Stimulated activated CD4-positive, alpha-beta T cell treated with anti-CD3 and anti-CD28 coated beads, TNF-alpha, amount 100 ng/mL, for 4 hours (primary cell): ENCODE measurements at places on chromosomes 1 and 21.

DNA sequence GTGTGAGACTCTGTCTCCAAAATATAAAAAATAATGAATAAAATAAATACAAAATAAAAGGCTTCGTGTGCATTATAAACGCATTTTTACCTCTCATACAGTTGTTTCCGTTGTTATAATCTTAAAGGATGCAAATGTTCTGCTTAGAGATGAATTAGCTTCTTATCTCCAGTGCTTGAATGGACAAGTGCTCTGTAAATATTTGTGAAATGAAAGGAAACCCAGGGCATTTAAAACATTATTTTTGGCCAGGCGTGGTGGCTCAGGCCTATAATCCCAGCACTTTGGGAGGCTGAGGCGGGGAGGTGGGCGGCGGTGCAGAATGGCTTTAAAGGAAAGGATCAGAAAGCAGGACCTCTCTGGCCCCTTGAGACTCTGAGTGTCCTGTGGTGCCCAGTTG is 94.5 kb downstream of the HUNK start:
- no peak for DNase-seq

GRCh38 chr1:20032425-20032824 is 37.6 kb upstream of the PLA2G5 start:
- DNase-seq: no peak

- no peak for DNase-seq
These were observed 11.4 kb downstream of the KRTAP10-1 start for GRCh38 chr21:44528634-44528995.

DNA sequence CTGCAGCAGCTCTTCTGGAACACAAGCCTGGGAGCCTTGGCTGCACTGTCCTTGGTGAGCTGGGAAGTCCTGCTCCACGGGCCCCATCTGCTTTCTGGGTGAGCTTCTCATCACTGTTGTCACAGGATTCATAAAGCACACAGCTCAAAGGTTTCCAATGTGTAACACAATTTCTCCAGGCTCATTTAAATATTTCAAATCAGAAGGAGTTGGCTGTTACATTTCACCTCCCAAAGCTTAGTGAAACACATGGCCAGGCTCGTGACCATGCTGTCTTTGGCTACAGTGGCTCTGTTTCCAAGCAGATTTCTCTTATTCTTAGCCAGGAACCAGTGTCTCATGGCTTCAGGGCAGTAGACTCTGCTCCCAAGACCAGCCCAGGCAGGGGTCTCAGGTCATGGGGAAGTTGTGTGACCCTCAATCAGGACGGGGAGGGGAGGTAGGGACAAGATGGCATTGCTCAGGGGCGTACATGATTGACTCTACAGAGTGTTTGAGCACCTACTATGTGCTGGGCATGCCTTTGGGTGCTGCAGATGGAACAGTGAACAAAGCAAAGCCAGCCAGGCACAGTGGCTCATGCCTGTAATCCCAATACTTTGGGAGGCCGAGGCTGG is 353.0 kb downstream of the NPHP4 start:
- DNase-seq: no peak

DNA sequence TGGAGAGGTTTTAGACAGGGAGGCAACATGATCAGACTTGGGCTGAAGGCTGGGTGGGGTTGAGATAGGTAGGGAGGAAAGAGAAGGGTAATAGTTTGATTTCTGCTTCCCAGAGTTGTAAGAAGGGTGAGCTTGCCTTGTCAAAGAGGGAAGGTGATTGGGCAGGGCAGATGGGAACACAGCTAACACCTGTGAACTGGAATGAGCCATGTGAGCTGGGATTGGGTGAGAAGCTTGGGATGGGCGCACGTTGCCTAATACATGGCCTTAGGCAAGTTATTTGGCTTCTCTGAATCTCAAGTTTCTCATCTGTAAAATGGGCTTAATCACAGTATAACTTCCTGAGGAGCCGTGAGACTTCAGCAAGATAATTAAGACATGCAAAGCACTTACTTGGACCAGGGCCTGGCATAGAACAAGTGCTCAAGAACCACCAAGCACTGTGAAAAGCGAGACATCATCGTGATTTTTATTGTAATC is 33.8 kb upstream of the ID3 start:
- no peak for DNase-seq

- no peak for DNase-seq
These were observed 45.4 kb downstream of the AGPAT3 start for GRCh38 chr21:43910460-43910859.

DNA sequence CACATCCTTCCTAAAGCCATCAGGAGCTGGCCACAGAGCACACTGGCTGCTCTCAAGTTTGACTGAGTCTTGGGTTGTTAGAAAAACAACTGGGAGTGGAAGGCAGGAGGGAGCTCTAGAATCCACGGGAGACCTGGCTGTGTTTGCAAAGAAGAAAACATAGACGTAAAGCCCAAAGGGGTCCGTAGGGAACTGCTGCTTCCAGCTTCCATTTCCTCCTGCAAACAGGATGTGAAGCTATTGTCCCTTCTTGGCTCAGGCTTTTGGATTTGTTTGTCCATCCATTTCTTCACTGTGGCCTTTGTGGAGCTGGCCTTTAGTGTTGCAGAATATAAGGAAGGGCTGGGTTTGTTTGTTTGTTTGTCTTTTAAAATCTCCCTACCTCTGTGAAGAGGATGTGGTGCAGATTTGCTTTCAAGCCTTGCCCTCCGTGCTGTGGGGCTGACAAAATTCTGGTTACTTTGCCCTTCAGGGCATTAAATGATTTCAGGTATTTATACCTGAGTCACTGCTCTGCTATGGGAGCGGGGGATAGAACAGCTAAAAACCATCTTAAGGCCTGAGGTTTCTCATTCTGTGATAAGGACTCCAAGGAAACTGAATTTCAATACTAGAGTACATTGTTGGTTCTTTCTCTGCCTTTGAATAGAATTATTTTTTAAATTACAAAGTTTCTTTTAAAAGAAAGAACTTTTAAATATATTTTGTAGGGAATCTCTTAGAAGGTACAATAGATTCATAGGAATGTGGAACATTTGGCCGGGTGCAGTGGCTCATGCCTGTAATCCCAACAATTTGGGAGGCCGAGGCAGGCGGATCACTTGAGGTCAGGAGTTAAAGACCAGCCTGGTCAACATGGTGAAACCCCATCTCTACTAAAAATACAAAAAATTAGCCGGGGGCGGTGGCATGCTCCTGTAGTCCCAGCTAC is 74.3 kb downstream of the MPZL1 start:
- no peak for DNase-seq

- no peak for DNase-seq
These were observed 6.8 kb upstream of the TRNP1 start for GRCh38 chr1:26986658-26987057.

GRCh38 chr1:230820568-230820967 is 47.8 kb downstream of the C1orf198 start:
- no peak for DNase-seq

DNA sequence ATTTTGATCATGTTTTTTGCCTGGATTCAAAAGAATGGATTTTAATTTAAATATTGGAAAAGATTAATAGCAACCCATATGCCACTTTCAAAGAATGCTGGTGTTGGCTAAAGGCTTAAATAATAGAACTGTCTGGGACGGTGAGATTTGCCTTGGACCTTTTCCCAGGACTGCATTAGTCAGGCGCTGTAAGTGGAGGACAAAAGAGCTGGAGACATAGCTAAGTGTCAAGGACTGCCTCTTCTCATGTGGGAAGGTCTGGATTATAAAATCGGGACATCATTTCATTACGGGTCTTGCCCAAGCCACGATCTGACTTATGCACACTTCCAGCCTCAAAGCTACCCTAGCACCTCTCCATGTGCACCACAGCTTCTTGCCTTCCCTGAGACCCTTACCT is 458.5 kb upstream of the DEPDC1 start:
- no peak for DNase-seq

DNA sequence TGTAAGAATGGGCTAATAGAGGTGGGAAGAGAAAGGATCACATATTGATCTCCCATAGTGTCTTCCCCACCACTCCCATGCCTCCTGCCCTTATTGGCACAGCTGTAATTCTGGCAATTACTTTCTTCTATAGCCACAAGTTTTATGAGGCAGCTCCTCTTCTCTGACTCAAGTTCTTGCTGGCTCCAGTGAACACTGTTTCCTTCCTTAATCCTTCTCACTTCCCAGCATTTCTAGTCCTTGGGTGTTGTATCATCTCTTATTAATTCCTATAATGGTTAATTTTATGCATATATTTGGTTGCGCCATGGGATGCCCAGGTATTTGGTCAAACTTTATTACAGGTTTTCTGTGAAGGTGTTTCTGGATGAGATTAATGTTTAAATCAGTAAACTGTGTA is 103.3 kb downstream of the MRPL39 start:
- no peak for DNase-seq
